PC-3 (cell line): ENCODE measurements at places on chromosomes 11 and 22. TPM values are rescaled to one million over a fixed set of nuclear protein-coding genes. Genes with fewer than 3 reads are reported as not detected.

Gene CCDC179
- not detected in 2 replicates for total RNA-seq

DNA sequence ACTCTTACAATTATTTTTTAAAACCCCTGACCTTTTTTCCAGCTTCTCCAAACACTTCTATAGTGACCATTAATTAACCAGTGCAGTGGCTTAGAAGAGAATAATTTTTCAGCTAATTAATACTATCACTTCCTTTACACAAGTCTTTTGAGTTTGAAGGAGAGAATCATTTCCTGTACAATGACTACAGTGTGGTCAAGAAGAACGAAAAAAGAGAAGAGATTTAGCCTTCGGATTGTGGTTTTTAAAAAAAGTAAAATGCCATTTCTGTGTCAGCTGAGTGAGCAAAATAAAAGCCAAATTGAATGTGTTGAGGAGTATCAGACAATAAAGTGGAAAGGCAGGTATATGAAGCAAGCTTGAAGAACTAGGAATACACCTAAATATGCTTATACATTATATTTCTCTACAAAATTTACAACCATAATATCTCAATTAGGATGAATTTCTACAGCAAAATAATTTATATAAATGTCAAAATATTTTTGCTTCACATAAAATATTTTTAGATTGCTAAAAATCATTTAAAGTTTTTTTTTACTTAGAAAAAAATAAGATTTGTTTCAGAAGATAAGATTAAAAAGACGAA is 1155.2 kb upstream of the CNTN5 start:
- H3K4me1 ChIP-seq = no peaks in the 10 kb centered on the region
- no peak overlapping the region for H3K4me3 ChIP-seq
- H3K27ac ChIP-seq = no peak overlapping the region
- no peaks in the 10 kb centered on the region for H3K27me3 ChIP-seq
- no peaks in the 10 kb centered on the region for H3K36me3 ChIP-seq

- H3K4me3 ChIP-seq = no peak overlapping the region
- H3K4me1 ChIP-seq = no peaks in the 10 kb centered on the region
- H3K27ac ChIP-seq = no peak overlapping the region
Measured at GRCh38 chr11:132686886-132687285, 845.4 kb downstream of the OPCML start.

GRCh38 chr11:127862406-127862805 is 725.0 kb downstream of the ETS1 start:
- H3K27ac ChIP-seq = no peak overlapping the region
- no peaks in the 10 kb centered on the region for H3K27me3 ChIP-seq
- H3K36me3 ChIP-seq = no peaks in the 10 kb centered on the region
- H3K4me3 ChIP-seq = no peak overlapping the region
- no peaks in the 10 kb centered on the region for H3K4me1 ChIP-seq

- peak overlapping the region; percentile 97 for H3K4me3 ChIP-seq
- no peaks in the 10 kb centered on the region; the same call in 1 of the 2 replicates for H3K36me3 ChIP-seq
- H3K27me3 ChIP-seq = no peaks in the 10 kb centered on the region
Measured at GRCh38 chr11:704781-705645, 1.0 kb upstream of the EPS8L2 start.

DNA sequence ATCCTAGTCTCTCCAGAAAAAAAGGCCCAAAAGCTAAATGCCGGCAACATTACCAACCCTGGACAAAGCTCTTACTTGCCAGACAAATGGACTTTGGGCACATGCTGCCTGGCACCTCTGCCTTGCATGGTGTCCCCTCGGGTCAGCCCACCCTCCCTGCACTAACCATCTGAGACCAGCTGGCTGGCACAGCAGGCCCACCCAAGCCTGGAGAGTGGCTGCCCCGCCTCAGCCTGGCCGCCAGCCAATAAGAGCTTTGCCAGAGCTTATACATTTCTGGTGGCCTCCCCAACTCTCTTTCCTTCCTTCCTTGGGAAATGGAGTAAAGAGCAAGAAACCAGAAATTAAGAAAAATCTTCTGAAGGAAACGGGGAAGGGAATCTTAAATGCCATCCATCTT is 24.5 kb downstream of the MCHR1 start:
- no peak overlapping the region for H3K4me3 ChIP-seq
- no peaks in the 10 kb centered on the region for H3K27me3 ChIP-seq
- no peaks in the 10 kb centered on the region for H3K36me3 ChIP-seq
- H3K4me1 ChIP-seq = no peaks in the 10 kb centered on the region
- DNase-seq = no peak

GRCh38 chr11:14519597-14519916 is 629 bp downstream of the PSMA1 start:
- H3K27me3 ChIP-seq = no peaks in the 10 kb centered on the region
- peak overlapping the region; percentile 88 for H3K27ac ChIP-seq
- H3K4me3 ChIP-seq = peak overlapping the region; percentile 80

GRCh38 chr22:44364751-44365130 is 52.0 kb upstream of the SHISAL1 start:
- no peaks in the 10 kb centered on the region for H3K36me3 ChIP-seq
- H3K4me3 ChIP-seq = no peak overlapping the region
- no peaks in the 10 kb centered on the region for H3K27me3 ChIP-seq
- no peak overlapping the region for H3K27ac ChIP-seq

Gene ABTB2
- total RNA-seq = 5.2 and 10.0 TPM in 2 replicates

Gene CCDC89
- total RNA-seq = 0.55 TPM in 1 of 2 replicates, not detected in the other

DNA sequence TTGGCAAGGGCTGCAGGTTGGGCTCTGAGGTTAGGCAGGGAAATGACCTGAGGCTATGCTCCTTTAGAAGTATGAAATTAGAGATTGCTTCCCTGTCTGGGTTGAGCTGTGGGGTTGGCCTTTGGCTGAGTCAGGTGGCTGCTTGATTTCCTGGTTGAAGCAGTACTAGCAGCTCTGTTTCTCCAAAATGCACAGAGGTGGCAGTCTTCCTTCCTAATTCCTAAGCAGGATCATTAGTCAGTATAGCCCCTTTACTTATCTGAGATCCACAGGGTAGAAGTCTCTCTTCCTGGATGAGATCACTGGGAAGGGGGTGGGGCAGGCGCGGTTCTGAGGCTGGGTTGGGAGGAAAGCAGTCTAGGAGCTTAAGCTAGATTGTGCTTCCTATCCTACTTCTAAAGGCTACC is 1917.5 kb downstream of the LRRC4C start:
- no peaks in the 10 kb centered on the region for H3K27me3 ChIP-seq
- no peaks in the 10 kb centered on the region for H3K36me3 ChIP-seq
- H3K27ac ChIP-seq = peak overlapping the region; percentile 63
- no peaks in the 10 kb centered on the region for H3K4me1 ChIP-seq
- peak; percentile 43 for DNase-seq

Gene C2CD3
- total RNA-seq = 27.3 and 32.6 TPM in 2 replicates

- no peak for DNase-seq
- no peaks in the 10 kb centered on the region for H3K36me3 ChIP-seq
- H3K27ac ChIP-seq = no peak overlapping the region
- H3K4me1 ChIP-seq = no peaks in the 10 kb centered on the region
- H3K4me3 ChIP-seq = no peak overlapping the region
- H3K27me3 ChIP-seq = no peaks in the 10 kb centered on the region
Measured at GRCh38 chr11:85620256-85620655, 6.9 kb downstream of the DLG2 start.

GRCh38 chr11:44101098-44101497 is 5.6 kb downstream of the EXT2 start:
- no peak overlapping the region for H3K4me3 ChIP-seq
- no peak for DNase-seq
- no peak overlapping the region for H3K27ac ChIP-seq
- H3K4me1 ChIP-seq = peaks cover 16% of the 10 kb centered on the region
- H3K36me3 ChIP-seq = no peaks in the 10 kb centered on the region
- no peaks in the 10 kb centered on the region for H3K27me3 ChIP-seq

Gene PGM2L1
- total RNA-seq = 1.9 and 2.0 TPM in 2 replicates

GRCh38 chr11:14259186-14259784 is 99.7 kb downstream of the RRAS2 start:
- H3K4me1 ChIP-seq = peaks cover 19% of the 10 kb centered on the region
- no peak for DNase-seq
- no peaks in the 10 kb centered on the region for H3K36me3 ChIP-seq
- no peak overlapping the region for H3K27ac ChIP-seq

GRCh38 chr22:36541831-36542411 is 13.0 kb upstream of the EIF3D start:
- peak; percentile 94 for DNase-seq
- H3K27ac ChIP-seq = peak overlapping the region; percentile 92
- no peaks in the 10 kb centered on the region for H3K36me3 ChIP-seq
- H3K4me3 ChIP-seq = peak overlapping the region; percentile 22; the same call in 1 of the 2 replicates

DNA sequence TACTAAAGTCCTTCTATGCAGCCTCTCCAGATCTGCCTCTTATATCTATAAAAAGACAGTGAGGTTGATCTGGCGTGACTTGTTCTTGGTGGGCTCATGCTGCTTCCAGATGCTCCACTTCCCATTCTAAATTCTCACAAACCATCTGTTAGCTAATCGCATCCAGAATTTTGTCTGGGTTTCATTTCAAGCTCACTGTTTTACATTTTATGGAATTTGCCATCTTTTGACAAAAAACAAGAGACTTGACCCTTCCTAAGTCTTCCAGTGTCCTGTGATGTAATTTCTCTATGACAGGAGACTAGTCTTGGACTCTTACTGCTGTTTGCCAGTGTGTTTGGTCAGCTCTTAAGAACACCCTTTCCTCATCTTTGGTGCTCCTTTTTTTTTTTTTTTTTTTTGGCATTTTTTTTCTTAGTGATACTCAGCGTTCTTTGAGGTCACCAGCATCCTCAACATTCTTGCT is 23.0 kb downstream of the CRKL start:
- no peaks in the 10 kb centered on the region for H3K27me3 ChIP-seq
- H3K36me3 ChIP-seq = peaks cover 6% of the 10 kb centered on the region
- no peak for DNase-seq
- no peak overlapping the region for H3K27ac ChIP-seq
- no peak overlapping the region for H3K4me3 ChIP-seq

DNA sequence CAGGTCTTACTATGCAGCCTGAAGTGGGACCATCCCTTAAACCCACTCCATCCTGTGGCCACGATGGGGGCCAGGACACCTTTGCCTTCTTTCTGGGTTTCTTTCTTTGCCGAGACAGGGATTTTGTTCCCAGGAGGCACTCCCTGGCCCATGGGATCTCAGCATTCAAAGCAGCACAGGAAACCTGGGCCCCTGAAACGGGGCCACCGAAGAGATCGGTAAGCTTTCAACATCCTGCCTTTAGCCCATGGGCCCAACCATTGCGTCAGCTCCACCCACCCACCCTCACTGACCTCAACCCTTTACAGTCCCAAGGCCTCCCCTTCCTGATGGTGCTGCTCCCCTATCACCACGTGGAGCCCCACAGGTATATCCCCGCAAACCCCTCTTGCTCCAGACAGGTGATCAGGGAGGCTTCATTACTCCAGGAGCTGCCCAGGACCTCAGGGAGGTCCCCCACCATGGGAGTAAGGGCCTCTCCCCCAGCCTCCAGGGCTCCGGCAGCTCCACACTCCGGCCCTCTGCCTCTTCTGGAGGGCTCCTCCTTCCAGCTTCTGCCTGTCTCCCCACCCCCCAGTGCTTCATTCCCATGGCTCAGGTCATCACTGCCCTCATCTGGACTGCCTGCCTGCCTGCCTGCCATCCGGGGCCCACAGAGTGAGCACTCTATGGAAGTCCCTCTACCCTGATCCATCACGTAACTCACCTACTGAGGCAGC is 42.0 kb upstream of the TUB start:
- no peak overlapping the region for H3K4me3 ChIP-seq
- no peak overlapping the region for H3K27ac ChIP-seq
- peaks cover 15% of the 10 kb centered on the region; the same call in 1 of the 2 replicates for H3K27me3 ChIP-seq
- no peak for DNase-seq
- no peaks in the 10 kb centered on the region for H3K4me1 ChIP-seq
- no peaks in the 10 kb centered on the region for H3K36me3 ChIP-seq

- no peaks in the 10 kb centered on the region for H3K36me3 ChIP-seq
- DNase-seq = peak; percentile 63
- peak overlapping the region; percentile 31; the same call in 1 of the 2 replicates for H3K4me3 ChIP-seq
- no peaks in the 10 kb centered on the region for H3K27me3 ChIP-seq
Measured at GRCh38 chr11:66814678-66815077, 28.6 kb upstream of the RCE1 start.

Gene PYGM
- total RNA-seq = 0.95 and 1.3 TPM in 2 replicates

Gene GLYATL2
- 0.33 TPM in 1 of 2 replicates, not detected in the other for total RNA-seq

DNA sequence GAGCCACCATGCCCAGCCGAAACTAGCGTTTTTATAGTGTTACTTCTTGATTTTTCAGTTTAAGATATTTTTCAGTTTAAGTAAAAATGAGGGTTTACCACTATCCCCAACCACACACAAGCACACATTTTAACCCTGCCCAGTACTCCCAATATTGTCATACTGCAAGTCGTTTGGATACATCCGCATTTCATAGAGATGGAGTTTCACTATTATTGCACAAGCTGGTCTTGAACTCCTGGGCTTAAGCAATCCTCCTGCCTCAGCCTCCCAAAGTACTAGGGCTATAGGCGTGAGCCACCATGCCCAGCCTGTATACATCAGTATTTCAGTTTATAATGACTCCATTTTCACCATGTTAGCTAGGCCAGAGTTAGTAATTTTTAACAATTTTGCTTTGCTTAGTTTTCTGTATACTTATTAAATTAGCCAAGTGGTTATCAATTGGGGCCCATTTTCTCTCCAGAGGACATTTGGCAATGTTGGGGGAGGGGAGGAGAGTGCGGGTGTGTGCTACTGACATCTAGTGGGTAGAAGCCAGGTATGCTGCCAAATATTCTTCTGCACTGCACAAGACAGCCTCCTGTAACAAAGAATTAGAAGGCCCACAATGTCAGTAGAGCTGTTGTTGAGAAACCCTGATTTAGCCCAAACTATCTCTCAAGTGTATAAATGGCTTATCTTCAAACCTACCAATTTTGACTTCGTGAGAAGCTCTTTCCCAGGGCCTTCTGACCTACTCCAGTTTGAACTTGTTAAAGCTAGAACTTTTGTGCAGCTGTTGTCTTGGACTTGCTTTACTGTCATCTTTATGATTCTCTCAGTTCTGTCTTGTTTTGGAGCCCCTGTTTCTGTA is 7.3 kb downstream of the USP47 start:
- peaks cover 28% of the 10 kb centered on the region for H3K4me1 ChIP-seq
- H3K27ac ChIP-seq = no peak overlapping the region
- no peaks in the 10 kb centered on the region for H3K36me3 ChIP-seq
- no peak overlapping the region for H3K4me3 ChIP-seq
- H3K27me3 ChIP-seq = no peaks in the 10 kb centered on the region

Gene GPHA2
- not detected in 2 replicates for total RNA-seq

- H3K36me3 ChIP-seq = no peaks in the 10 kb centered on the region
- H3K4me1 ChIP-seq = peaks cover 10% of the 10 kb centered on the region; the same call in 1 of the 2 replicates
- DNase-seq = no peak
- H3K27me3 ChIP-seq = peaks cover 32% of the 10 kb centered on the region
- H3K27ac ChIP-seq = no peak overlapping the region
- no peak overlapping the region for H3K4me3 ChIP-seq
Measured at GRCh38 chr11:129589190-129589860, 213.7 kb downstream of the BARX2 start.

GRCh38 chr11:130534551-130534950 is 86.1 kb downstream of the ADAMTS15 start:
- H3K4me1 ChIP-seq = peaks cover 18% of the 10 kb centered on the region
- no peak overlapping the region for H3K27ac ChIP-seq
- no peaks in the 10 kb centered on the region for H3K27me3 ChIP-seq
- H3K4me3 ChIP-seq = no peak overlapping the region
- DNase-seq = no peak
- H3K36me3 ChIP-seq = no peaks in the 10 kb centered on the region

GRCh38 chr11:44989831-44990566 is 39.3 kb upstream of the TP53I11 start:
- H3K36me3 ChIP-seq = no peaks in the 10 kb centered on the region
- H3K4me3 ChIP-seq = no peak overlapping the region
- H3K27ac ChIP-seq = no peak overlapping the region

- no peak overlapping the region for H3K4me3 ChIP-seq
- peaks cover 34% of the 10 kb centered on the region for H3K4me1 ChIP-seq
- peak overlapping the region; percentile 64 for H3K27ac ChIP-seq
- no peaks in the 10 kb centered on the region for H3K36me3 ChIP-seq
Measured at GRCh38 chr11:129316781-129317180, 58.9 kb upstream of the BARX2 start.

GRCh38 chr11:117171404-117172061 is 7.0 kb upstream of the SIDT2 start:
- H3K27me3 ChIP-seq = no peaks in the 10 kb centered on the region
- DNase-seq = no peak
